T-helper 9 cell (primary cell): ENCODE measurements at places on chromosomes 4 and X.

DNA sequence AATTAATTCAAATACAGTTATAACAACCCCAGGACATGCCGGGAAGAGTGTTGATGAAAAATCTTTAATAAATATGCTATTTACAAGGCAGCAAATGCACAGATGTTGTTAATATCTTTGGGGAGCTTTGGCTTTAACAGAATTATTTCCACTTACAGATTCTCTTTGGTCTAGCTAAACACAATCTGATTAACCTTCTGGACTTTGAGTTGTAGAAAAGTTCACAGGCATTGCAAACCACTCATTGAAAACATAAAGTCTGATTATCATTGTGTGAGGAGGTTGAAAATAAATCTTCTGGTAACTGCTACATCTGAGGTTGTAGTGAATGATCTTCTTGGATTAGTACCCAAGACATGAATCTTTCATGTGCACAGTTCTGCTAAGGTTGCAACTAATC is 255.6 kb downstream of the LHFPL1 start:
- DNase-seq, result no peak

DNA sequence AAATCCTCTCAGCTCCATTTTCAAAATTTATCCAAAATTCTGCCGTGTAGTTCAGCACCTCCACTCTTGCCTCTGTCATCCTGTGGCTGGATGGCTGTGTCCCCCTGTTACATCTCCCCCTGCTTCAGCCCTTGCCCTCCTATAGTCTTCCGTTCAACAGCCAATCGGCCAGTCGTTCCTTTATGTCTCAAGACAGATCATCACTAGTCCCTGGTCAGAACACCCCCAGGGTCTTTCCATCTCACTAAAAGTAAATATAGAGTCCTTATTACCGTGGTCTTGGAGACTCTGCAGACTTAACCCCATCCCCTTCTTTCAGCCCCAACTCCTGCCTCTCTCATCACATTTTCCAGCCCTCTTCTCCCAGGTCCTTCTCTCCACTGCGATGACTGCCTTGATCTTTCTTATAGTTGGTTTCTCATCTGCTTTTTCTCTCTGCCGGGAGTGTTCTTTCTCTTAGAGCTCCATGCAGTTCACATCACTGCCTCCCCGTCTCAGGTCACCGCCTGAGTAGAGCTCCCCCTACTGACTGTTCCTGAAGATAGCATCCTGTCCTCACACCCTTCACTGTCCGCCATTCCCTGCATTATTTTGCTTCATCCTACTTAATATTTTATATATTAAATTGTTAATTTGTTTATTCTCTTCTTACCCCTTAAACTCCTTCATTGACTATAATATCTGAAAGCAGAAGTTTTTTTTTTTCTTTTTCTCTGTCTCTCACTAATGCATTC is 736.9 kb upstream of the MAGEB2 start:
- no peak for DNase-seq

- DNase-seq, result no peak
Measured at GRCh38 chrX:142593361-142593862, 388.3 kb upstream of the MAGEC2 start.

DNA sequence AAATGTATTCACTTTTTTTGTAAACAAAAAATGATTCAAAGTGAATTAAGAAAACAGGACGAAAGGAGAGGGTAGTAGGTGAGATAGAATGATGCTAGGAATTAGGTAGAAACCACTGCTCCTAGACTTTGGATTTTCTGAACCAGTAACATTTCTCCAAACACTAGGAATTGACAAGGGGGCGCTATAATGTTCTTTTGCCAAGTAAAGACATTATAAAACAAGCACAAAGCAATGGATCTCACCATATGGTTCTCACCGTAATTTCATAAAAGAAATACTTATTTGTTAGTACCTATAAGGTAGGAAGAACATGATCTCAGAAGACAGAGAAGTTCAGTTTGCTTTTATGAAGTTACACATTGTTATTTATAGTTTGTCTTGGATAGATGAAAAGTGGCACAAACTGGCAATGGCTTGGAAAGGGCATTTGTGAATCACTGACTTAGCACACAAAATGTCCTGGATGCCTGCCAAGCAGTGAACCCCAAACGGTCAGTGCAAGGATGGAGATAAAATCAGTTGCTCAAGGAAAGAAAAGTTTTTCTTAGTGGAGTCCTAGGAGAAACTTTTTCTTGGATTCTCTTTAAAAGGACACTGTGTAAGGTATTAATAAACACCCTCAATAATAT is 8.1 kb upstream of the TBC1D1 start:
- no peak for DNase-seq

GRCh38 chrX:119984652-119985051 is 41.1 kb upstream of the NKAP start:
- DNase-seq, result no peak

DNA sequence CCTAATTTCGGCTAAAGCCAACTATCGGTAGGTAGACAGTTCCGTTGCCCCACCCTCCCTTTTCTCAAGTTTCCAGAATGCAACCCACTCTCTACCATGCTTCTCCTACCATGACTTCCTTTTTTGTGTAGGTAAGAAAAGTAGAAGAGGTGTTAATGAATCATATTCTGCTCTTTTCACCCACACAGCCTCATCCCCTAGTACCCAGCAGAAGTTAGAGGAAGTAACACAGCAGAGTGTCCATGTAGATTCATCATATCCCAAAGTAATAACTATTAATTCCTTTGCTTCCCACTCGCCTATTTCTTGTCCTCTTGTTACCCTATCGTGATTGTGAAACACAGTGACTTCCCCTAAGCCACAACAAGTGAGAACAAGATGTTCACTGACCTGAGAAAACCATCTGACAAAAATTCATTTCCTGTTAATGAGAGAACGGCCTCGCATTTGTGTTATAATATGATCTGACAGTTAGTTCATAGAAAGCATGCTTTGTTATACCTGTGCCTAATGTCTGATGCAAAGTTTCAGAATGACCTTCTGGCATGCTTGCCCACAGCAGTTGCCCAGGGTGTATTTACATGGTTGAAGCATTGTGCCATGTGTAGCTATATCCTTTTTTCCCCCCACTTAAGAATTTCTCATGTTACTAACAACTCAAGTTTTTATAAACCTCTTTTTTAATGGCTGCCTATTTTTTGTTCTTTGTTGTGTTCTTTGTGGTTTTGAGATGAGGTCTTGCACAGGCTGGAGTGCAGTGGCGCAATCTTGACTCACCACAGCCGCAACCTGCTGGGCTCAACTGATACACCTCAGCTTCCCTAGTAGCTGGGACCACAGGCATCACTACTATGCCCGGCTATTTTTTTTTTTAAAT is 185.6 kb downstream of the RAP1GDS1 start:
- peak; percentile 41 for DNase-seq

GRCh38 chr4:110002326-110002725 is 89.6 kb downstream of the EGF start:
- no peak for DNase-seq

- no peak for DNase-seq
Measured at GRCh38 chrX:41862562-41863184, 60.7 kb downstream of the CASK start.

GRCh38 chr4:67565284-67565683 is 6.8 kb downstream of the STAP1 start:
- no peak for DNase-seq

GRCh38 chrX:106921637-106922036 is 1.4 kb downstream of the CLDN2 start:
- DNase-seq, result no peak

GRCh38 chr4:41413670-41414411 is 124.1 kb upstream of the LIMCH1 start:
- DNase-seq, result no peak

DNA sequence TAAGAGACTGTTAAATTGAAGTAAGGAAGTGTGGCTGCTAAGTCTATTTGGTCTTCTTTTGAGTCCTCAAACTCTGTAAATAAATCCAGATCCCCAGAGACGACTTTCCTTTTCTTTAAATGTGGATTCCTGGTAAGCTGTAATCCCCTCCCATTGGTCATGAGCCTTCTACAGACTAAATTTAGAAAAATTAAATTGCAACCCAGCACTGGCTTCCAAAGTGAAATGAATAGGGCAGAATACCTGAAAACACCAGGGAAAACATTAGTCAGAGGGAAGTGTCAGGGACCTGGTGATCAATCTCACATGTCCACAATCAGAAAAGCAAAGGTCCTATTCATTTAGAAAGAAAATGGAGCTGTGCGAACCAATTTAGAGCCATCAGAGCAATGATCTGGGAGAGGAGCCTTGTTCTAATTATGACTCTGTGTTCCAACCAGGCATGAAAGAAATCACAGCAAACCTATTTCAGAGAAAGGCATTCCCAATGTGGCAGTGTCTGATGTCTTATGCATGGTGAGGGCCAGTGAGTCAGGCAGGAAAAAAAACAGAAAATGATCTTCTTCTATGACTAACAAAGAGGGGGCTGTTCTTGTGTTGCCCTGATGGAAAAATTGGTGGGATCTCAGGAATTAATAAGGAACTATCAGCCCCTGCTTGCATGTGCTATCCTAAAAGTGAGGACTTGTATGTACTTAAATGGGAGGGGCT is 19.8 kb upstream of the CCDC149 start:
- DNase-seq, result no peak

GRCh38 chr4:76513482-76513881 is 78.5 kb downstream of the SHROOM3 start:
- DNase-seq, result no peak

DNA sequence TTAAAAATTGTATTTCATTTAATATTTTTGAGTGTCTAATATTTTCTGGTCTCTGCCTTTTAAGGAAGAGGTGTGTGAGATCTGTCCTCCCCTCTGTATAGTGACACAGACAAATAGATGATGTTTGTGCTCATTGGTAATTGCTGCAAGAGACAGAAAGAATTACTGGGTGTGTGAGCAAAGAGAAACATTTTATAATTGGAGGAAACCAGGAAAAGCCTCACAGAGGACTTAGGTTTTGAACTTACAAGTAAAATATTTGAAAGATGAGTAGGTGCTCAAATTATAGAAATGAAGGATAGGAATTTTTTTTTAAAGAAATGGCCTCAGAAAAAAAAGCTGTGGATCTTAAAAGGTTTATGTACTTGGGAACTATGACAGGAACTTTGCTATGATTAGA is 149.8 kb downstream of the SPCS3 start:
- no peak for DNase-seq

- DNase-seq, result no peak
Measured at GRCh38 chr4:144709159-144709558, 63.2 kb downstream of the HHIP start.

DNA sequence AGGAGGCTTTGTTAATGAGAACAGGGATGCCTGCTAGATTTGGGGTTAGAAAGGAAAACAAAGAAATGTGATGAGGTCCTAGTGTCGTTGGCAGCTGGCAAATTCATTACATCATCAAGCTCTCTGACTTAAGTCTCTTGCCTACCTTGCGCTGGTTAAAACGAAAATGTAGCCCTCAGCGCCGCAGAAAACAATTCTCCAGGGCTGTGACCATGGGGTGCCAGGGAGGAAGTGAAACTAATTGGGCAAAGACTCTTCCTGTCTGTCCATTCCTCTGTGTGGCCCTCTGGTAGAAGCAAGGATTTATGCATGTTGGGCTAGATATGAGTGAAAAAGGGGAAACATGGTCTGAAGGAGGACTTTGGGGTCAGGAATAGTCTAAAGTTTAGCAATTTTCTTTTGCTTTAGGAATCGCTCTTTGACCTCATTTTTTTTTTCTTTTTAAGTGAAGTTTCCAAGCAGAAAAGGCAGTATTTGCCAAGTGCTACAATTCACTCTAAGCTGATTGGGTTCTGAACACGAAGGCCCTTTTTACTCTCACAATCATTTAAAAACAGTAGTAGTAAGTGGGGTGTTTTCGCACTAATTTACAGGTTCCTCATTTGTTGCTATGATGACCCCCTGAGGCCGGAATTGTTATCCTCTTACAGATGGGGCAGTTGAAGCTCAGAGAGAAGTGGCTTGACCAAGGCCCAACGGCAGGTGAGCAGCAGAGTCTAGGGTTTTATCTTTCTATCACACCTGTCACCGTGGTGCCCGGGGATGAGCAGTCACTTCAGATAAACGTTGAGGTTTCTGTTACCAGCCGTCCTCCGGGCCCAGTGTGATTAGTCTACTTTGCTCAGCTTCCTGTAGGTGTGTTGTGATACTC is 27.3 kb upstream of the CHRNA9 start:
- DNase-seq, result peak; percentile 57

DNA sequence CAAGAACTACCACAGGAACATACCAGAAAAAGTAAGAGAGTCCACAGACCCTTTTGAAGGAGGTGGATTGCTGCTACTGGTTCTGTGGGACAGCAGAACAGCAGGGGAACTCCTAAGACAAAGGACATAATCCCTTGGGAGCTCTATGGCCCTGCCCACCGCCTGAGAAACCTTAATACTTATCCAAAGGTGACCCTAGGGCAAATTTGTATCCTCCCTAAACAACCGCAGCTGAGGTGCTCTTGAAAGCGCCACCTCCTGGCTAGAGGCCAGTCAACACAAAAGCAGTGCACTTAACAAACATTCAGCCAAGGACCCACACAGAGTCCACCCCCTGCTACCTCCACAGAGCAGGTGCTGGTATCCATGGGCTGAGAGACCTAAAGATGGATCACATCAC is 136.8 kb downstream of the ADAM29 start:
- no peak for DNase-seq

DNA sequence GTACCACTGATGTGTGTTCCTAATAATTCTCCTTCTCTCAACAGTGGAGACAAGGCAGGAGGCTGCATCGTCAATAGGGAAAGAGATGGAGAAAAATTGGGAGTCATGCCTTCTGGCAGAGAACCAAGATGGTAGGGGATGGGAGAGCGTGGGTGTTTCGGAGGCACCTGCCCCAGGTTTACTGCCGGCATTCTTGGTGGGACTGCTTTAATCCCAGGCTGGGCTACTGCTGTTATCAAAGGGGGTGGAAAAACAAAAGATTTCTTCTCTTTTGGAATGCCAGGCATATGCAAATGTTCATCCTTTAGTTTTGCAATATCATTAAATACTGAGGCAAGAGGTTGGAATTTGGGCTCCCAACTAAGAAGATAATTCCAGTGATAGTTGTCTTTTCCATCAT is 257.0 kb downstream of the DCHS2 start:
- no peak for DNase-seq

DNA sequence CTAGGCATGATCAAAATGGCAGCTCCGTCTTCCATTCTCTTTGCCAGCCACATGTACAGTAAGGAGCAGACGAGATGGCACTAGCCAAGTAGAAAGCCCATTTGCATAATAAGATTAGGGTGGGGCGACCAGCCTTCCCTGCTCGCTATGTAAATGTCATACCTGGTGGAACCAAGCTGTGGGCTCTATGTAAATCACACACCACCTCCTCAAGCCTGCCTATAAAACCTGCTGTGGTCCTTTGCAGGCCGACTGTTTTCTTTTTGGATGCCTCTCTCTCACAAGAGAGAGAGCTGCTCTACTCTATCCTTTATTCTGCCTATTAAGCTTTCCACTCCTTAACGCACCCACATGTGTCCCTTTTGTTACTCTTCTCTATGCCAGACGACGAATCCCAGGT is 1472.7 kb downstream of the ARAP2 start:
- no peak for DNase-seq

GRCh38 chr4:140300271-140300970 is 73.0 kb upstream of the SCOC start:
- DNase-seq, result no peak

DNA sequence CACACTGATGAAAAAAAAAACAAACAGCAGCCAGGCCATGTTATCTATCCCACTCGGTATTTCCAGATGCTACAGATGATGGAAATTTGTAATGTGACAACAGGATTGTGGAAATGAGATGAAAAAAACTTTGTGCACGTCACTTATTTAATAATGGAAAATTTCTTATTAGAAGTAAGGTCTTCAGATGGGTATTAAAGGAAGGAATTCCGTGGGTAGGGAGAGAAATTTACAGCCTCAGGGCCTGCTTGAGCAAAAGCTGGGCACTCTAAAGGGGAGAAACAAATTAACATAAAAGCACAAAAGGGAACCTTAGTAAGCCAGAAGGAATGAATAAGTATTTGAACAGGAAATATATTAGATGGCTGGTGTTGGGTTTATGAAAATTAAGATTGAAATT is 4.2 kb upstream of the PKD2 start:
- DNase-seq, result no peak
